Hippocampal formation (tissue), 2 donors: ENCODE measurements at places on chromosomes 3 and 15.

GRCh38 chr15:40633178-40633577, 39.1 kb downstream of the KNL1 start:
- DNase-seq = no peak

- DNase-seq = no peak
Measured at GRCh38 chr15:69324565-69324964, 25.9 kb downstream of the PAQR5 start.

DNA sequence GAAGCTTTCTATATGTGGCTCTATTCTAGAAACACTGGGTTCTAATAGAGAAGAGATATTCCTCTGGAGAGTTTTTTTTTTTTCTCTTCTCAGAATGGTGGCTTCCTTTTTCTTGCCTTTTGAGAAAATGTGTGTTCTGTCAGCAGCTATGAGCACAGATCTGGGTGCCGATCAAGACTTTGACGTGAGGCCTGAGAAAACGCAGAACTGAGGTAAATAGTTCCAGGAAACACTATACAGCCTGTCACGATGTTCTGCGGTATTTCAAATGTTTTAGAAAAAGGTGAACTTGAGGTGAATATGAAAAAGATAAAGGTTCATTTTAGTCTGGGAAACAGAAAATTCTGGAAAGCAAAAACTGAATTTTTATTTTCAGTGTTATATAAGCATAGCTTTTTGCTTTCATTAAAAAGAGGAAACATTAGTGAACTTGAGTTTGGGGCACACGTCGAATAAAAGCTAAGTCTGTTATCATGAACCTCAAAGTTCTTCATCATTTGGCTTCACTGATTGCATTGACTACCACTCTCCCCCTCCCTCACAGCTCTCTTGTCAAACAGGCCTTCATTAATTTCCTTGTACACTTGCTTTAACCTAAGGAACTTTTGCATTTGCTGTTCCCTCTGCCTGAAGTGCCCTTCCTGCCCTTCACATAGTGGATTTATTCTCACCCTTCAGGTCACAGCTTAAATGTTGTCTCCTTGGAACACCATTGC, 265.1 kb downstream of the NFKBIZ start:
- DNase-seq = no peak

- DNase-seq = no peak
Measured at GRCh38 chr3:89173546-89173945, 66.1 kb downstream of the EPHA3 start.

DNA sequence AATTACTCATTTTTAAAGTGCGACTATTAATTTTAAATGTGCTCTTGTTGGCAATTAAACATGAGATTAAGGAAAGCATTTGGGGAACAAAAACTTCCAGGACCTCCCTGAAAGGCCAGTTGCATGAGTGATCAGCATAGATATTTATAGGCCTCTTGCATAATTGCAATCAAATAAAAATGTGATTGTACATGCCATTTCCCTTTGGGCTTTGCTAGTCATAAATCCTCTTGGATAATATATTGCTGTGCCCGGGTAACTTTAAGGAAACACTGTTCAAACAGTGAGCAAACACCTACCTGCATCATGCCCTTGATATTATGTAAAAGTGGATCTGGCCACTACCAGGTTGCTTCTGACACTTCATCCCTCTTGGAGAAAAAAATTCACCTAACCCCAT, 239.1 kb downstream of the MCTP2 start:
- no peak for DNase-seq
